Stimulated activated naive CD4-positive, alpha-beta T cell (primary cell): ENCODE measurements at places on chromosomes 7 and 10.

- no peak for DNase-seq
Measured at GRCh38 chr10:101858723-101859500, 15.3 kb upstream of the KCNIP2 start.

GRCh38 chr7:151244196-151244840 lies 4.2 kb downstream of the SMARCD3 start:
- DNase-seq: peak; percentile 5

GRCh38 chr10:17744341-17744861 lies 7.6 kb upstream of the TMEM236 start:
- no peak for DNase-seq

GRCh38 chr10:118101501-118101900 lies 54.8 kb upstream of the RAB11FIP2 start:
- DNase-seq: no peak

- DNase-seq: no peak
Measured at GRCh38 chr10:133033742-133034048, 54.0 kb upstream of the ADGRA1 start.

- DNase-seq: no peak
Measured at GRCh38 chr7:36925691-36926090, 201.4 kb upstream of the AOAH start.

- no peak for DNase-seq
Measured at GRCh38 chr10:133529576-133529946, 2.4 kb downstream of the CYP2E1 start.

- DNase-seq: no peak
Measured at GRCh38 chr10:3195726-3196125, 23.1 kb upstream of the PITRM1 start.

DNA sequence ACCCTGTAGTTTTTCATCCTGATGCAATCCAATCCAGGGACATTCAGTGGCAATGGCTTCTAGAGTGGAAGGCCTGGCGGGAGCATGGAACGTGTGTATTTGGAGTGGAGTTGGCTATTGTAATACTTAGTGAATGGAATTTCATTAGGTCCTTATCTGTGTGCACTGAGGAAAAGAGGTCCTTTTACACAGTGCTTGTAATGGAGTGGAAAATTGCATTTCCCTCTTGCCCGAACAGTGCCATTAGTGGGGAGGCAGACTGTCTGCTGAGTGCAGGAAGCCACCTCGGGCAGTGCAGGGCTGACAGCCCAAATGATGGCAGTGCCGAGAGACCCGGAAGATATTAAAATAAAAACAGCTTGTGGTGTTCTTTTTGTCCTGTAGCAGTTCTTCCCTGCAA lies 786.6 kb downstream of the LRMDA start:
- no peak for DNase-seq

- no peak for DNase-seq
Measured at GRCh38 chr10:70762441-70763175, 22.6 kb downstream of the TBATA start.

DNA sequence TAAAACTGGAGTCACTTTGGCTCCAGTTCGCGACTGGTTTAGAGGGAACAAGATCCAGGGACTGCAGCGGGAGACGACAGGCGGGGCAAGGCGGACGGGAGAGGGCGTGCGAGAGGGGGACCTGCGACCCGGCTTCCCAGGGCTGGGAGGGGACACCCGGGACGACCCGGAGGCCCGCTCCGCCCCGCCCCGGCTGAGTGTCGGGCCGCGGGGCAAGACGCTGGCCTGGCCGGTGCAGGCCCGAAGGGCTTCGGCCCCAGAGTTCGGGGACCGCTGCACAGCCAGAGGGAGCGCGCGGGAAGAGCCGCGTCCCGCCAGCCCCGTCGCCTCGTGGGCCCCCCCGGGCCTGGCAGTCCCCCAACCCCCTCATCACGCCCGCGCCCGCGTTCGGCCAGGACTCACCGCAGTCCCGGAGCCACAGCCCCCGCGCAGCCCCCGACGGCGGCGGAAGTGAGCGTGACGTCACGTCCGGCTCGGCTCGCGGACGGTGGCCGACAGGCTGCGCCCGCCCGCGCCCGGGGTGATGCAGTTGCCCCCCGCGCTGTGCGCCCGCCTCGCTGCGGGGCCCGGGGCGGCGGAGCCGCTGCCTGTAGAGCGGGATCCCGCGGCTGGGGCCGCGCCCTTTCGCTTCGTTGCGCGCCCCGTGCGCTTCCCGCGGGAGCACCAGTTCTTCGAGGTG lies at the start of the genes TUBGCP2 and ZNF511:
Gene TUBGCP2 (minus strand): TSS at position 452 of the 679 bp plus-strand sequence. CDS start 5,931 bp downstream, outside the sequence.
Gene ZNF511 (plus strand): TSS at position 494 of the 679 bp plus-strand sequence. CDS start 30 bp downstream, at position 524.
- peak; percentile 80 for DNase-seq
